ENCODE measurements at places on chromosomes 6 and 20.

- no peak for DNase-seq
These were observed 135.9 kb downstream of the TMEM242 start for GRCh38 chr6:157187182-157188083.

DNA sequence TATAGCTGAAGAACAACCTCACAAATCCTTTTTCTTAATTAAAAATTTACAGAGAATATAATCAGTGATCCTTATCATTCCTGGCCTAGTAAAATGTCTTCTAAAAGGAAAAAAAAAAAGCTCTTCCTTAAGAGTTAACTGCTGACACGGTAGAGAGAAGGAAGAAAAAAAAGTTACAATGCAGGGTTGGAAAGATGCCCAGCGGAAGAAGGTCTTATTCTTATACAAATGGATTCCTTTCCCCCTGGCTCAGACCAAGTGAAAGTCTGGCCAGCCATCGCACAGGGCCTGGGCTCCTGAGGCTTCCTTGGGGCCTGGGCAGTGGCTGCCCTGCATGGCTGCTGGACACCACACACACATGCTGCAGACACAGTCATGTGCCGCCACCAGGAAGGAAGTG is 688.6 kb downstream of the TENT5A start:
- DNase-seq: no peak

DNA sequence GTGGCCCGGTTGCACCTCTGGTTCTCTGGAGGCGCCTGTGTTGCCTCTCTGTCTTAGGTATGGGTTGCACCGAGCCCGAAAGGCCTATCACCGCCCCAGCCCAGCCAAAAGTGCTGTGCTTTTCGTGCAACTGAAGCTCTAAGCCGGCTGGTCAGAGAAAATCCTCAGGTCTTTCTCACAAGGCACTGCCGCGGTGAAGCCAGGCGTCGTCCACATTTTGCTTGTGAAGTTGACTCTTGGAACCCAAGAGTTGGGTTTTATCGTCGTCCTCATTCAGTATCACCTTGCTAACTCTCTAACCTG is 726 bp upstream of the EMILIN3 start:
- DNase-seq: no peak

GRCh38 chr6:41367700-41368099 is 32.3 kb downstream of the NCR2 start:
- no peak for DNase-seq

GRCh38 chr6:125124049-125124669 is 29.4 kb upstream of the TPD52L1 start:
- DNase-seq: no peak

DNA sequence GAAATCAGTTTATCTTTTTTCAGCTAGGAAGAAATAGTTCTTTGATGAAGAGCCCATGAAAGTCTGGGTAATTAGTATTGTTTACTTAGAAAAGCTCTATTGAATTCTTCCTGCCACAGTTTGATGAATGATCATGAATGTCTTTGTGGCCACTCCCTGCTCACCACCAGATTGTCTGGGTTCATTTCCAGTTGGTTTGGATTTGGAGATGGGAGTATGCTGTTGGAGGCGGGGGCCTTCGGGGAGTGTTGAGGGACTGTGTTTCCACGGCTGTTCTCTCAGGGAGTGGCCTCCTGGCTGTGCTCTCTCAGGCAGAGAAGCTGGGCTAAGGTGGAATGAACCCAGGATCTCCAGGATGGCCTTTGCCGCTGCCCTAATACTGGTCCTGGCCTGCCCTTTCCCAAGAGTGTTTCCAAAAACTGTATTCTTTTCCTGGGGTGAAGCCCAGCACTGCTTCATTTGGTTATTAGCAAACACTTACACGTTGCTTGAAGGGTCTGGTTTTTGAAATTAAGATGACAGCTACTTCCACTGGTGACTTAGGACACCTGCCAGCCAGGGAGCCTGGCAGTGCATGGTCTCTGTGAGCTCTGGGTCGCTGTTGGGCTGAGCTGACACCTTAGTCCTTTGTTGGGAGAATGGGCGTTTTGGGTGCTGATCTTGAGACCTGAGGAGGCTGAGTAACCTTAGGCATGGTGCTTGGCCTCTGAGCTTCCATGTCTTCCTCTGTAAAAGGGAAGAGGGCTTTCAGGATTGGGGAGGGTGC is 23.2 kb downstream of the PRPF6 start:
- no peak for DNase-seq

DNA sequence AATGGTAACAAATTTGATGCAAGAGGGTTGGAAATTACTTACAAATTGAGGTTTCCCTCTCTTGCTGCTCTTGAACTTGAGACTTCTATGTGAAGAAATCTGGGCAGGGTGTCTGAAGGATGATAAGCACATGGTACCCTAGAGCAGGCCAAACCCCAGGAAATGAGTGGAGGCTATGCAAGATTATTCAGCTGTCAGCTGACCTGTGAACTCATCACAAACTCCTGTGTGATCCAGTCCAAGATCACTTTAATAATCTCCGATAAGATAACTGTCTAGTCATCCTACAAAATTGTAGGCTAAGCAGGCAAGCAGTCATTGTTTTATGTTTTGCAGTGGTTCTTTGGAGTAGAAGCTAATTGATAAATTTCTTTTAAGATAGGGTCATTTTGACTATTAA is 213.1 kb downstream of the BTBD3 start:
- DNase-seq: no peak
